HepG2 (cell line): ENCODE measurements at places on chromosomes 3 and 15. TPM values are rescaled to one million over a fixed set of nuclear protein-coding genes. Genes with fewer than 3 reads are reported as not detected.

The TMC3 gene
- total RNA-seq = not detected in 2 replicates

The MASP1 gene
- 9.3 and 10.8 TPM in 2 replicates for total RNA-seq

The GPR62 gene
- total RNA-seq = not detected in 2 replicates

The ZPLD1 gene
- not detected in 2 replicates for total RNA-seq

DNA sequence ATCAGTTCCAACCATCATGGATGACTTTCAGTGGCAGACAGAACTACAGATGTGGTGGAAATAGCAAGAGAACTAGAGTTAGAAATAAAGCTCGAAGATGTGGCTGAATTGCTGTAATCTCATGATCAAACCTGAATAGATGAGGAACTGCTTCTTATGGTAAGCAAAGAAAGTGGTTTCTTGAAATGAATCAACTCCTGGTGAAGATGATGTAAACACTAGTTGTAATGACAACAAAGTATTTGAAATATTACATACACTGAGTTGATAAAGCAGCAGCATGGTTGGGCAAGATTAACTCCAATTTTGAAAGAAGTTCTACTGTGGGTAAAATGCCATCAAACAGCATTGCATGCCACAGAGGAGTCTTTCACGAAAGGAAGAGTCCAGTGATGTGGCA, 131.7 kb upstream of the FAM3D start:
- H3K36me3 ChIP-seq = no peaks in the 10 kb centered on the region
- H3K27me3 ChIP-seq = no peaks in the 10 kb centered on the region
- no peak for DNase-seq
- H3K27ac ChIP-seq = no peak overlapping the region

- peaks cover 24% of the 10 kb centered on the region; the same call in 2 of the 3 replicates for H3K27me3 ChIP-seq
- no peak overlapping the region for H3K4me3 ChIP-seq
- no peaks in the 10 kb centered on the region for H3K36me3 ChIP-seq
- H3K27ac ChIP-seq = no peak overlapping the region
- no peak for DNase-seq
These were observed 54.9 kb upstream of the TBC1D21 start for GRCh38 chr15:73818308-73818985.

- no peaks in the 10 kb centered on the region for H3K36me3 ChIP-seq
- DNase-seq = no peak
- H3K4me3 ChIP-seq = no peak overlapping the region
- H3K4me1 ChIP-seq = no peaks in the 10 kb centered on the region
- no peak overlapping the region for H3K27ac ChIP-seq
These were observed 44.9 kb upstream of the PARP14 start for GRCh38 chr3:122635789-122636188.

DNA sequence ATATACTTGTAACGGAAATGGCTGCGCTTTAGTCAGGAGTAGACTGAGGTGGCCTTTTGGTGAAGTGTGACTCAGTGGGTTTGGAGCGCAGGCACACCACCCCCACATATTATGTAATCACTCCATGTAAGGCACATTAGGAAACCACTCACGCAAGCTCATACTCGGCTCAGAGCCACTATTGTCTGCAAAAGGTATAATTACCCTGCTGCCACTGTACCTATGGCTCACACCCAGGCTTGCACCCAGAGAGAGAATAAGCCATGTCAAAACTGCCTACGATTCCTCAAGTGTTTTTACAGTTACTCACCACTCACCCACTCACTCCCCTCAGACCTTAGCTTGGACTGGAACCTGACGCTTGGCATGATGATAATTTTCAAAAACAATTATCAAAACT, 611.9 kb upstream of the CCDC54 start:
- H3K27ac ChIP-seq = no peak overlapping the region
- H3K27me3 ChIP-seq = no peaks in the 10 kb centered on the region
- no peak for DNase-seq
- H3K4me1 ChIP-seq = no peaks in the 10 kb centered on the region

DNA sequence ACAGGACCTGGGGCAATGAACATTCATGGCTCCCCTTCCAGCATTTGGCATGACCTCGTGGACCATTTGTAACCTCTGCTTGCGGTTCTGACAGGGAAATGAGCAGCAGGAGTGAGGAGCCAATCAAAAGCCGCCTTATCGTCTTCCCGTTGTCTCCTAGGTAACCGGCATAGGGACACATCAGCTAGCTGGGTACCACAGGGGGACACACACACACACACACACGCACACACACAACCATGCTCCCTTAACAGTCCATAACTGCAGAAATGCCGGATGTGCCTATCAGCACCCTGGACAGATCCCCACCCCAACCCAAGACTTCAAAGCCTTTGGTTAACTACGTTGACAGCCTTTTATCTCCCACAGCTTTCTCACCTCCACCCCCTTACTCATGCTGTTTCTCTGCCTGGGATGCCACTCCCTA, 53.4 kb upstream of the CCDC174 start:
- H3K4me3 ChIP-seq = no peak overlapping the region
- 0 out of 2 replicates have a peak, but pooled peaks cover 9% of the 10 kb centered on the region for H3K4me1 ChIP-seq
- peaks cover 3% of the 10 kb centered on the region; the same call in 1 of the 2 replicates for H3K27me3 ChIP-seq
- DNase-seq = no peak
- H3K27ac ChIP-seq = no peak overlapping the region
